Ecto neural progenitor cell (in vitro differentiated cells): ENCODE measurements at places on chromosomes 2 and 18.
A peak's percentile ranks its signal among the peaks of the same experiment; 100 is the strongest.

- DNase-seq = no peak
Observed at GRCh38 chr18:67131498-67131897, 385.0 kb downstream of the DSEL start.

- no peak for DNase-seq
Observed at GRCh38 chr2:178136321-178137025, 24.2 kb downstream of the RBM45 start.

DNA sequence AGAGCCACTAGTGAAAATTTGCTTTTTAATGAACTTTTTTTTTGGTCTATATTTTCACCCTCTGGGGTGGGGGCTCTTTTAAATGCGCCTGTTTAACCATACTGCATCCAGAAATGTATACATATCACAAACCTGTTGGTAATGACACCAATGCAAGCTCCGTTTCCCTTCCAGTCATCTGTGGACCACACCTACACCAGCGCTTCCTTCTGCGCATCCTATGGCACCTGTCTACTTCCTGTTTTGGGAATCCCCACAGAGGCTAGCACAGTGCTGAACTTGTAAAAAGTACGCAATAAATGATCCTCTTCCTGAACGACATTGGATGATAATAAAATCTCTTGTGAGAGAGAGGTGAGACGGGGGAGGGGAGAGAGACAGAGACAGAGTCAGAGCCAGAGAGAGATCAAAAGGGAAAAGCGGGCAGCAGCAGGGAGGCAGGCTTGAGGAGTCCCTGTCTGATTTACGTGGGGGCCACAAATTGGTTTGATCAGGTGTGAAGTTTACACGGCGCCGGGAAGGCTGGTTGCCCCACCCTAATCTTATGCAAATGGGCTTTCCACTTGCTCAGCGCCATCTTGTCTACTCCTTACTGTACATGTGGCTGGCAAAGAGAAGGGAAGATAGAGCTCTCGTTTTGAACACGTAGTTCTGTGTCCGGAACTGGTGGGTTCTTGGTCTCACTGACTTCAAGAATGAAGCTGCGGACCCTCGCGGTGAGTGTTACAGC is 38.1 kb upstream of the SLC38A11 start:
- DNase-seq = no peak

GRCh38 chr2:19478409-19478808 is 120.0 kb upstream of the OSR1 start:
- no peak for DNase-seq

DNA sequence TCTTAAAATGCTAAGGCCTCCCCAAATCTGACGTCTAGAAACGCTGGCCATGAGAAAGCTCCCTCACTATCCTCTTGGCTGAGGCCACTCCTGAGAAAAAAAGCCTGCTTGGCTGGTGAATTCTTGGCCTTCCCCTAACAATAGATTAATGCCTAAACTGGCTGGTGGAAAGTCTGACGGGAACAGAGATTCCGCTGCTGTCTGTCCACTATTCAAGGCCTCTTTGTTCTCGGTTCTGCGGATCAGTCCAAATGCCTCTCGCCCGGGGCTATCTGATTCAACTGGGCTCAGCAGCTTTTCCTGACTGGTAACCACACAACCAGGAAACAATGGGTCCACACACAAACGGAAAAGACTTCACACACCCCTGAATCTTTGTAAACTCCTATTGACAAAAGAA is 27.2 kb downstream of the PXDN start:
- peak; percentile 46 for DNase-seq
